ENCODE measurements at places on chromosomes 5 and 9. TPM values are rescaled to one million over a fixed set of nuclear protein-coding genes. Genes with fewer than 3 reads are reported as not detected.

ECSCR gene
- 2.0 TPM for total RNA-seq

IGIP gene
- total RNA-seq = 7.0 TPM

SLC45A2 gene
- total RNA-seq = 0.48 TPM

TCERG1 gene
- total RNA-seq = 12.8 TPM

LVRN gene
- total RNA-seq = 0.13 TPM

ITGA1 gene
- 69.5 TPM for total RNA-seq

ORM2 gene
- total RNA-seq = 4,103 TPM

DIPK1B gene
- 3.0 TPM for total RNA-seq

SMIM33 gene
- not detected for total RNA-seq

DNA sequence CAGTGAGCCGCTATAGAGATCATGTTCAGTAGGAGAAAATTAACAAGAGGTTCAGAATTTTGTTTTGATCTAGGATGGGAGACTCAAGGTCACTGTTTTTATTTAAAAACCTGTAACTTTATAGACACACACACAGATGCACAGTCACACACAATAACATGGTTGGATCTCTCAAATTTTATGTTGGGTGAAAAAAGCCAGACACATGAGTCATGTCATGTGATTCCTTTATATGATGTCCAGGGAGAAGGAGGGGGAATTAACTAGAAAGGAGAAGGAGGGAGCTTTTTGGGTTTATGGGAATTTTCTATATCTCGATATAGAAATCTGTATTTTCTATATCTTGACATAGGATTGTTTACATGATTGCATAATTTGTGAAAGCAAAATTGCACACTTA, 17.1 kb downstream of the C6 start:
- DNase-seq = no peak

DNA sequence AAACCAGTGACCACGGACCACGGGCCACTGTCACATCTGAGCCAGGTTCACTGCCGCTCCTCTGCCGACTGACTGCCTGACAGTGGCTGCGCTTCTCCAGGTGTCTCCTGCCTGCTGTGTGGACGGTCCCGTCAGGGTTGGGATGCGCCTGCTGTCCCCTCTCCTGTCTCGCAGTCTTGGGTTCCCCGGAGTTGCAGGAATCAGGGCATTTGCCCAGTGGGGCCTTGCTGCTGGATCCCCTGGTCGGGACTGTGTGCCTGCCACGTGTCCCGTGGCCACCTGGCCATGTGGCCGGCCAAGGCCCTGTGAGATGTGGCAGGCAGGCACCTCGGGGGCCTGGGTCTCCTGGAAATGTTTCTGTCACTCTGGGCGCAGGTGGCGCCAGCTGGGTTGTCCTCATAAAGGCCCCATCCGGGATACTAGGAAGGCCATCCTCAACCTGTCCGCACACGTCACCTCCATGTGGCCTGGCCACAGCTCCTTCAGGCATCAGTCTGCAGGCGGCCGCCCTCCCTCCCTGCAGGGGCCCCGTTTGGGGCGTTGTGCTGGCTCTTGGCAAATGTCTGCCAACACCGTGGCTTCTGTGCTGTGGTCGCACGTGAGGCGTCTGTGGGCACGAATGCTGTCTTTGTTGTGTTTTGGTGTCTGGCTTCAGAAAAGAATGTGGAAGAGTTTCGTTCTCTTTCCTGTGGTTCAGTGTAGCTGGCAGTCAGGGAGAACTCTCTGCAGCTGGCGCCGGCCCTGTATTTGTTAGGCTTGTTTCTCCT, 6.4 kb upstream of the TOR4A start:
- no peak for DNase-seq

DNA sequence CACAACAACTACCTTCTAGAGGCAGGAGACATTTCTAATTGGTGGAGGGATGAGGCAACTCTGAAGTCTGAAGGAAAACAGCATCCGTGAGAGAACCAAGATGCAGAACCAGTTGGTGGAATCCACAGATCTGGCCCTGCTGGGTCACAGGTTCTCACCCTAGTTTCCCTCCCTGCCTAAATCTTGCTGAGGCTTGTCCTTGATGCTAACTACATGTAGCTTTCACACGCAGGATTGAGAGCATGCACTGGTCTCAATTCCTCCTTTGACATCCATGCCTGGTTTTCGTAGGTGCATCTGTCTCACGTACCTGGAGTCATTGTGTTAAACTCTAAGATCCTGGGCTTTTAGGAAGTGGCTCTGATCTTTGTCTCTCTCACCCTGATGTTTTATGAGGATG, 9.7 kb upstream of the F2RL1 start:
- DNase-seq = no peak

- no peak for DNase-seq
Measured at GRCh38 chr9:86135371-86135770, 36.0 kb upstream of the GOLM1 start.

DNA sequence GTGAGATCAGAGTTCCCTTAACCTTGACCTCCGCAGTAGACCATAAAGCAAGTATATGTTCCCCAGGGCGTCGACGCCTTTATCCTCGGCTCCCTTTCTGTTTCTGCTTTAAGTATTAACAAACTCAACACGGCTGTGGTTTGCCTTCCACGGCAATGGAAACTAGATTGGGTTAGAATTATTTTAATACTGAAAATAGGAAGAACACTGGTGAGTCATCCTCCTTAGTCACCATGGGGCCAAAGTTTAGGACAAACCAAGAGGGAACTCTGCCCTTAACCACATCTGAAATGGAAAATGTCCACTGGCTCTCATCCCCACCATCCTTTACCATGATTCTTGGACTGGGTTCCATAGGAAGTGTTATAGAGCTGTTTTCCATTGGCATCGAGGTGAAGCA, 386.1 kb downstream of the ACTL7B start:
- no peak for DNase-seq

DNA sequence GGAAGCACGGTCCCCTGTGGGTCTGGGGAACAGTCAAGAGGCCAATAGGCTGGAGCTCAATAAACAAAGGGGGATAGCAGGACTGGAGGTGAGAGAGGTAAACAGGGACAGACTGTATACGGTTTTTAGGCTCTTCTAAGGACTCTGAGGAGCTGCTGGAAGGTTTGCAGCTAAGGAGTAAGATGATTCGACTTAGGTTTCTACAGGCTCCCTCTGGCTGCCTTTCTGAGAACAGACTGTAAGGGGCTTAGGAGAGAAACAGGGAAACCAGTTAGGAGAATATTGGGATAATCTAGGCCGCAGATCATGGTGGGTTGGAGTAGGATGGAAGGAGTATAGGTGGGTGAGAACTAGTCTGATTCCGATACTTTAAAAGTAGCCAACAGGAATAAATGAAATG, 10.4 kb downstream of the CDK5RAP2 start:
- no peak for DNase-seq

GRCh38 chr9:33230756-33231622, 9.0 kb upstream of the SPINK4 start:
- no peak for DNase-seq

DNA sequence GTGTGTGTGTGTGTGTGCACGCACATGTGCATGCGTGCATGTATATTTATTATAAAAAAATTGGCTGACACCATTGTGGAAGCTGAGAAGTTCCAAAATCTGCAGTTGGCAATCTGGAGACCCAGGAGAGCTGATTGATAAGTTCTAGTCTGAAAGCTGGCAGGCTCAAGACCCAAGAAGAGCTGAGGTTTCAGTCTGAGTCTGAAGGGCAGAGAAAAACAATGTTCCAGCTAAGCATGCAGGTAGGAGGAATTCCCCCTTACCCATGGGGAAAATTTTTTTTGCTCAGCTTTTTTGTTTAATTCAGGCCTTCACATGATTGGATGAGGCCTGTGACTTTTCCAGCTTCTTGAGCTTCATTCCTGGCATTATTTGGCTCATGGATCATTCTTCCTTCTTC, 31.2 kb upstream of the ACTBL2 start:
- no peak for DNase-seq

- DNase-seq = no peak
Measured at GRCh38 chr9:121394292-121394691, 24.2 kb upstream of the STOM start.

GRCh38 chr5:141598391-141599345, 20.1 kb downstream of the DIAPH1 start:
- DNase-seq = no peak

- no peak for DNase-seq
Measured at GRCh38 chr5:1195916-1196315, 5.5 kb upstream of the SLC6A19 start.

- no peak for DNase-seq
Measured at GRCh38 chr9:77374266-77374665, 196.9 kb downstream of the VPS13A start.

- DNase-seq = no peak
Measured at GRCh38 chr9:114364134-114365041, 23.4 kb downstream of the AKNA start.

Data from left lobe of liver (tissue), 2 donors.